ENCODE measurements at places on chromosomes 12 and 14.

GRCh38 chr12:27462151-27462694, 15.7 kb downstream of the SMCO2 start:
- H3K4me3 ChIP-seq: no peak overlapping the region
- H3K36me3 ChIP-seq: no peaks in the 10 kb centered on the region
- no peak for DNase-seq

DNA sequence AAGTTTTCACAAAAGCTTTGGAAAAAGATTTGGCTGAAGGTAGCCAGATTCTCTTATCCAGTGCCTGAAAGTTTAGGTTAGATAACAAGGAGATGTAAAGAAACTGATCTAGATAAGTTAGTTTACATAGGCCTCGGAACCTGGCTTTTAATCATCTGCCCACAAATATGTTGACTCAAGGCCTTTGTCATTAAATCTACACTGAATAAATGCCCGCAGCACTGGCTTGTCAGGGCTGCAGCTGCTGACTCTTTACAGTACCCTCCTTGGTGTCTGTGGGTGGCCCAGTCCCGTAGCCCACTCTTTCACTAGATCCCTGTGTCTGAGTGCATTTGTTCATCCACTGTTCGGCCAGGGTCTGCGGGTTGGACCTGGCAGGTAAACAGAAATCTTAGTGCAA, 58.0 kb downstream of the TMEM116 start:
- H3K36me3 ChIP-seq: no peaks in the 10 kb centered on the region
- peaks cover 8% of the 10 kb centered on the region for H3K4me1 ChIP-seq
- DNase-seq: no peak
- H3K27me3 ChIP-seq: no peaks in the 10 kb centered on the region
- H3K27ac ChIP-seq: no peak overlapping the region
- H3K4me3 ChIP-seq: no peak overlapping the region

- no peak overlapping the region for H3K4me3 ChIP-seq
- no peak overlapping the region for H3K27ac ChIP-seq
- H3K27me3 ChIP-seq: no peaks in the 10 kb centered on the region
- H3K4me1 ChIP-seq: no peaks in the 10 kb centered on the region
- no peak for DNase-seq
Measured at GRCh38 chr12:78431931-78432330, 432.6 kb upstream of the SYT1 start.

DNA sequence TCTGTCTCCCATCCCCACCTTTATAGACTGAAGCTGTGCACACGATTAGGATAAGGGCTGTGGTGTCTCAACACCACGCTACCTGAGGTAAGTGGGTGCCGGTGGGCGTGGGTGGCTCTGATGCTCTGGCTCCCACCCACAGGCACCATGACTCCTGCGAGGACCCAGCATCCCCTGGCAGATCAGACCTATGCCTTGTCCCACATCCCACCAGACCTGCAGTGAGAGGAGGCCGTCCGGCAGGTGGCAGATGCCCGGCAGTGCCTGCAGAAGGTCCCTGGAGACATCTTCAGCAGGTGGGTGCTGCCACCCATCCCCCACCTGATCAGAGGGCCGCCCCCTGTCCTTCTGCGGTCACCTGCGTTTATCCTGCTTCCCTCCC, 104.4 kb upstream of the PRB2 start:
- no peak for DNase-seq
- H3K36me3 ChIP-seq: no peaks in the 10 kb centered on the region
- H3K27me3 ChIP-seq: peaks cover 35% of the 10 kb centered on the region
- no peak overlapping the region for H3K27ac ChIP-seq
- no peak overlapping the region for H3K4me3 ChIP-seq
- H3K4me1 ChIP-seq: peaks cover 5% of the 10 kb centered on the region

DNA sequence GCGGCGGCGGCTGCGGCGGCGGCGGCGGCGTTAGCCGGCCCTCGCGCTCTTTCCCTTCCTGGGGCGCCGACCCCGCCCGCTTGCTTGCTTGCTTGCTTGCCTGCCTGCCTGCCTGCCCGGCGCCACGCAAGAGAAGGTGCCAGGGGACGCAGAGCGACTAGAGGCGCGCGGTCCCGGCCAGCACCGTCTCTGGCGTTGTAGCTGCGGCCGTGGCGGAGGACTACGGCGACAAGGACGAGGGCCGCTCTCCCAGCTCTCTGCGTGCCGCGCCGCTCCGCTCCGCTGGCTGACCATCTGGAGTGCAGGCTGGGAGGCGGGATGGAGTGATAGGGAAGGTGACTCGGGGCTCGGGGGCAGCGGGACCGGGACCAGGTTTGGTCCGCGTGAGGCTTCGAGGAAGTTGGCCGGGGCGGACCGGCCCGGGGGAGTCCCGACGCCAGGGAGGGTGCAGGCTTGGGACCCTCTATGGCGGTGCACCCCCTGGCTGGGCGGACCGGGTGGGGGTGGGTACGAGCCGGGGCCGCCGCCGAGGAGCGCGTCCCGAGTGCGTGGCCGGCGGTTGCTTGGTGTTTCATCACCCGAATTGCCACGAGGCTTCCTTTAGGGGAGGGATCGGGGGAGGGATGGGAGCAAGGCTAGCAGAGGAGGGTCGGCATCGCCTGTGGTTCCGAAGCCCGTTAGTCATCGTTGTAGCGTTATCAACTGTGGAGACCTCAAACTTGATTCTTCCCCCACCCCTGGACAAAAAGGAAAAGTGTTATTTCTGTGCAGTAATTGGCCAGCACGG, 471 bp downstream of the XPOT start:
- peak overlapping the region; percentile 86 for H3K4me3 ChIP-seq
- H3K4me1 ChIP-seq: peaks cover 41% of the 10 kb centered on the region
- H3K27ac ChIP-seq: peak overlapping the region; percentile 96
- DNase-seq: peak; percentile 32

- no peaks in the 10 kb centered on the region for H3K4me1 ChIP-seq
- H3K4me3 ChIP-seq: no peak overlapping the region
- no peak for DNase-seq
- H3K36me3 ChIP-seq: no peaks in the 10 kb centered on the region
- no peak overlapping the region for H3K27ac ChIP-seq
Measured at GRCh38 chr12:66694666-66695613, 16.1 kb upstream of the GRIP1 start.

- no peaks in the 10 kb centered on the region for H3K4me1 ChIP-seq
- no peaks in the 10 kb centered on the region for H3K27me3 ChIP-seq
- no peak overlapping the region for H3K27ac ChIP-seq
- H3K36me3 ChIP-seq: peaks cover 32% of the 10 kb centered on the region
- no peak overlapping the region for H3K4me3 ChIP-seq
- DNase-seq: no peak
Measured at GRCh38 chr12:119780786-119781434, 96.2 kb downstream of the CIT start.

- peak overlapping the region; percentile 97 for H3K27ac ChIP-seq
- H3K36me3 ChIP-seq: no peaks in the 10 kb centered on the region
- no peak for DNase-seq
- no peaks in the 10 kb centered on the region for H3K27me3 ChIP-seq
- H3K4me1 ChIP-seq: peaks cover 40% of the 10 kb centered on the region
Measured at GRCh38 chr12:2876431-2877046, 435 bp downstream of the FOXM1 start.

- no peak overlapping the region for H3K4me3 ChIP-seq
- H3K36me3 ChIP-seq: no peaks in the 10 kb centered on the region
- no peaks in the 10 kb centered on the region for H3K27me3 ChIP-seq
- DNase-seq: no peak
- H3K4me1 ChIP-seq: no peaks in the 10 kb centered on the region
Measured at GRCh38 chr12:123916729-123917128, 55.9 kb downstream of the CCDC92 start.

GRCh38 chr14:92552066-92552465, 38.5 kb downstream of the RIN3 start:
- no peak for DNase-seq
- H3K36me3 ChIP-seq: peaks cover 15% of the 10 kb centered on the region
- H3K27me3 ChIP-seq: no peaks in the 10 kb centered on the region
- H3K4me1 ChIP-seq: peaks cover 49% of the 10 kb centered on the region
- H3K27ac ChIP-seq: no peak overlapping the region
- H3K4me3 ChIP-seq: no peak overlapping the region

- DNase-seq: no peak
- no peak overlapping the region for H3K4me3 ChIP-seq
- H3K27ac ChIP-seq: no peak overlapping the region
- no peaks in the 10 kb centered on the region for H3K36me3 ChIP-seq
Measured at GRCh38 chr12:72256725-72257124, 15.4 kb upstream of the TRHDE start.

GRCh38 chr14:51554953-51555352, 96.8 kb upstream of the FRMD6 start:
- no peak for DNase-seq
- H3K4me1 ChIP-seq: peaks cover 5% of the 10 kb centered on the region
- H3K36me3 ChIP-seq: no peaks in the 10 kb centered on the region
- H3K4me3 ChIP-seq: no peak overlapping the region

DNA sequence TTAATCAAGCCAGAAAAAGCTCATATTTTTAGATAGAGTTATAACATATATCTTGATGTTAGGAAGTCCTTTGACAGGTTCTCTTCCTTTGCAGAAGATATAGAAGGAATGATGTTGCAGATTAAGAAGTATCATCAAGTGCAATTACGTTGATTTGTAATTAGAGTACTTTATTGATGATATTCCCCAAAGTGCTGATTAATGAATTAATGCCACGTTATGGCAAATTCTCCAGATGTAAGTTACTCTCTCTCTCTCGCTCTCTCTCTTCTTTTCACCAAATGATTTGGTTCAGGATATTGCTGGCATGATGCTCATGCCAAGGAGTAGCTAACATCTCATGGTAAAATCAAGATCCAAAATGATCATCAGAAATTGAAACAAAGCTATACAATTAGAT, 18.1 kb upstream of the CAND1 start:
- H3K4me3 ChIP-seq: no peak overlapping the region
- no peaks in the 10 kb centered on the region for H3K27me3 ChIP-seq
- no peaks in the 10 kb centered on the region for H3K4me1 ChIP-seq
- H3K36me3 ChIP-seq: no peaks in the 10 kb centered on the region

GRCh38 chr12:124233041-124233796, 61.7 kb upstream of the RFLNA start:
- no peak overlapping the region for H3K27ac ChIP-seq
- no peaks in the 10 kb centered on the region for H3K4me1 ChIP-seq
- no peaks in the 10 kb centered on the region for H3K36me3 ChIP-seq
- H3K4me3 ChIP-seq: no peak overlapping the region

- H3K4me3 ChIP-seq: no peak overlapping the region
- H3K4me1 ChIP-seq: peaks cover 84% of the 10 kb centered on the region
- no peaks in the 10 kb centered on the region for H3K36me3 ChIP-seq
- H3K27ac ChIP-seq: peak overlapping the region; percentile 47
- no peak for DNase-seq
Measured at GRCh38 chr12:26726956-26727355, 106.0 kb downstream of the ITPR2 start.

DNA sequence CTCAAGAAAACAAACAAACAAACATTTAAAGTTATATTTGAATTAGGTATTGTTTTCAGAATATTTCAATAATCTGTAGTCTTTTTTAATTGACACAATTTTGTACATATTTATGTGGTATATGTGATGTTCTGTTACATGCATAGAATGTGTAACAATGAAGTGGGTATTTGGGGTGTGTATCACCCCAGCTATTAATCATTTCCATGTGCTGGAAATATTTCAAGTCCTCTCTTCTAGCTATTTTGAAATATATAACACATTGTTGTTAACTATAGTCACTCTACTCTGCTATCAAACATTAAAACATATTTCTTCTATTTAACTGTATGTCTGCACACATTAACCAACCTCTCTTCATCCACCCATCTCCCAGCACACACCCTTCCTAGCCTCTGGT, 32.0 kb upstream of the SIX1 start:
- no peaks in the 10 kb centered on the region for H3K27me3 ChIP-seq
- no peak for DNase-seq
- no peaks in the 10 kb centered on the region for H3K36me3 ChIP-seq

DNA sequence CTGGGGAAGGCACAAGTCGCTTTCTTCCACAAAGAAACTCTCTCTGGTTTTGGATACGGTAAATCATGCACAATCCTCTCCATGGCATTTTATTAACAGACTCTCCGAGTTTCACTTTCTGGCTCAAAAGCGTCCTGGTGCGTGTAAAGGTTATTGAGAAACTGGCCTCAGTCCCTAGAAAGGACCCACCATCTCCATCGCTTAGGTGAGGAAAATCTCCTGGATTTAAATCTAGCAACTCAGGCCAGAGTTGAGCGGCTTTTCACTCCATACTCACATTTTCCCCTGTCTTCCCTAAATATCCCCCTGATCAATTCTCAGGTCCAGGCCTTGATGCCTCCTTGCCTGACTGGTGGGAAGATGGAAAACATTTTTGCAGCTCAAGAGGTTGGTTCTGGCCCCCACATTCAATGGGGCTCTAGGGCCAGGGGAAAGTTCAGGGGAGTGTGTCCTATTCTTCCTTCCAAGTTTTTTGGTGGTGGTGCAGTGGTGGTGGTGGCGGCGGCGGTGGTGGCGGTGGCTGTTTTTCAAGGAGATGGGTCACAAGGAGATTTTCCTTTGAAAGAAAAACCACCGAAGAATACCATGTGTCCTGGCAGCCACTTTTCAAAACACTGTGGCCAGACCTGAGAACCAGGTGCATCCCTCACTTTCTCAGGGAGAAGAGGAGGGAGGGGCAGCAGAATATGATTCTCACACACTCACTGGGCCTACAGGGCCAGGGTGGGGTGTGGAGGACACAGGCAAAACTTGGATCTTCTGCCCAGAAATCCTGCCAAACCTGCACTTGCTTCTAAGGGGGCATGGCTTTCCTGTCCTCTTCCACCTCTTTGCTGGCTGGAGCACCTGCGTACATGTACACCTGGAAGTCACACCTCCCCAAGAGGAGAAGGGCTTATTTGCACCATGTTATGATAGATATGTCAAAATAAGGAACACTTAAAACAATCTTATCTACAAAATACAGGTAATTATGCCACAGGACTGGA, 46.7 kb upstream of the PNMA1 start:
- H3K36me3 ChIP-seq: no peaks in the 10 kb centered on the region
- H3K27me3 ChIP-seq: no peaks in the 10 kb centered on the region
- DNase-seq: no peak
- peak overlapping the region; percentile 100 for H3K27ac ChIP-seq

DNA sequence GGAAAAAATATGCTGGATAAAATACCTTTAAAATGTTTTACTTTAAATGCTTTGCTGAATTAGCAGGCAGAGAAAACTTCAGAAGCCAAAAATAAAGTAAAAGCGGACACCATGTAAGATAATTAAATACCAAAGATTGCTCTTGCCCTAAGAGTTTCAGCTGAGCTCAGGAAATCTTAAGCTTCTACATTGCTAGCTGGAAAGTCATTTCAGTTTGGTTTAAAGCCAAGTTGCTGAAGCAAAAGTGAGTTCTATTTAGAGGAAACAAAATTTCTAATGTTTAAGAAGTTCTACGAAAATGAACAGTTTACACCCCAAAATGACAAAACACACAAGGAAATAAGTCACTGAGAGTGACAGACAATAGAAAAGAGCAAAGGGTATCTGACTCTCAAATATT, 310.0 kb downstream of the ADAMTS20 start:
- no peaks in the 10 kb centered on the region for H3K36me3 ChIP-seq
- H3K4me1 ChIP-seq: no peaks in the 10 kb centered on the region
- H3K4me3 ChIP-seq: no peak overlapping the region
- no peak overlapping the region for H3K27ac ChIP-seq
- no peak for DNase-seq

DNA sequence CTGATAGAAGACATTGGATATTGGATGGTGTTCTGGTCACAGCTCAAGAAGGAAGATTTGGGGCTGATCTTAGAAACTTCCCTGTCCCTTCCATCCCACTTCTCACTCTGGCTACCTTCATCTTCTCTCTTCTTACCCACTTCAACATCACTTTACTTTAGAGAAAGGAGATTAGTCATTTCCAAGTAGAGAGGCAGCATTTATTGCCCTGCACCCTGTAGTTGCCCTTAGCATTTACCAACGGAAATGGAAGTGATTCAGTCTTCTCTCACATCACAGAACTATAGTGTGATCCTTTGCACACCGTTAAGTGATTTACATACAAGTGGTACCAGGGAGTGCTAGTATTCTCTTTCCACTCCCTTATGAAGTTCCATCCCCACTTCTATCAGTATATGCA, 52.4 kb downstream of the PHLDA1 start:
- H3K27ac ChIP-seq: peak overlapping the region; percentile 55
- H3K4me1 ChIP-seq: peaks cover 64% of the 10 kb centered on the region
- no peaks in the 10 kb centered on the region for H3K36me3 ChIP-seq
- no peak for DNase-seq
- no peaks in the 10 kb centered on the region for H3K27me3 ChIP-seq

Measured in esophagus squamous epithelium (tissue), 5 donors.